DMS153 (cell line): ENCODE measurements at places on chromosomes 1 and 21.

GRCh38 chr1:33147997-33148314 is 33.9 kb downstream of the TRIM62 start:
- DNase-seq: no peak

DNA sequence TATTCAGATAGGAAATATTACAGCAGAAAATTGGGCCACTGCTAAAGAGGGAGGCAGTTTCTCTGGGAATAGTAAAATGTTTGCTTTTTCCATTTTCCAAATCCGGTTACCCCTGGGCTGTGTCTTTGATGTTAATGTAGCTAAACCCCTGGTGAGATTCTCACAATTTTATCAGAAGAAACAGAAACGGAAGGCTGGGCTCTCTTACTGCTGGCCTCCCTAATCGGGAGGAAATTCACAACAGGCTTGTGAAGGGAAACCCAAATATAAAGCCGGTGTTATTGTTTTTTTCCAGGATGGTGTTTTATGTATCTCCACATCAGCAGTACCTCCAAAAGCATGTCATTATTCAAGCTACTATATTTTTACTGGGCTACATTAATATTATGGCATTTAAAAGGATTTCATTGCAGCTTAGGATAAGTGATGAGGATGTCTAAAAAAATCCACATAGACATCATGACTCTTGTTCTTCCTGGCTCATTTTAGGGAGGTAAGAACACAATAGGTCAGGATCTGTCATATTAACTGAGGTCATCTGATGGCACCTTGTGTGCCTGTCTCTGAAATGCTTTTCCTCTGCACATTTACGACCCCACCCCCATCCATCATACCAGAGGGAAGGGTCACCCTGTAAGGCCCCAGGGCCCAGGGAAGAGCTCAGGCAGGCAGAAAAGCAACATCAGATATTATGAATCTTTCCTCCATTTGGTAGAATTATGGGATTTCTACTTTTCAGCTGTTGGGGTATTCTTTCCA is 158.7 kb downstream of the DSCAM start:
- no peak for DNase-seq

- no peak for DNase-seq
Measured at GRCh38 chr1:51070640-51071039, 31.4 kb upstream of the C1orf185 start.

GRCh38 chr1:164343189-164343588 is 215.8 kb upstream of the PBX1 start:
- no peak for DNase-seq
